ENCODE measurements at places on chromosomes 4 and X. TPM values are rescaled to one million over a fixed set of nuclear protein-coding genes. Genes with fewer than 3 reads are reported as not detected.

The IL15 gene
- 7.2 TPM for total RNA-seq

The IL3RA gene
- 13.1 TPM for total RNA-seq

The CENPVL3 gene
- total RNA-seq, result not detected

The TCEAL9 gene
- total RNA-seq, result not detected

The PCDH18 gene
- total RNA-seq, result not detected

The SMR3B gene
- not detected for total RNA-seq

The BST1 gene
- total RNA-seq, result 0.39 TPM

DNA sequence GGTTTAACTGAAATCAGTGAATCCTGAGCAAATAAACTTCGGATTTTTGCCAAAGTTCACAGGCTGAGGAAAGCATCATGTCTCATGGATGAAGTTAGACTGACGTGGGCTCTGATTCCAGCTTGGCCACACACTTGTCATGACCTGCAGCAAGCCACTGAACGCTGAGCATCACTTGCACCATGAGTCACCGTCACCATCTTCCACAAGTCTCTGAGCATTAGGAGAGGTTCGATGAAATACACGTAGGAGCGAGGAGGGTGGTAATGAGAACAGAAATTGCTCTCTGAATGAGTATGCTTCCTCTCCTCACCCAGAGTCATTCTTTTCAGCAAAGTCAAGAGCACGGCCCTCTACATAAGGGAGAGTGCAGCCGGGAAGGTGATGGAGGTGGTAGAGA lies 3.8 kb upstream of the TRIML2 start:
- DNase-seq, result no peak

DNA sequence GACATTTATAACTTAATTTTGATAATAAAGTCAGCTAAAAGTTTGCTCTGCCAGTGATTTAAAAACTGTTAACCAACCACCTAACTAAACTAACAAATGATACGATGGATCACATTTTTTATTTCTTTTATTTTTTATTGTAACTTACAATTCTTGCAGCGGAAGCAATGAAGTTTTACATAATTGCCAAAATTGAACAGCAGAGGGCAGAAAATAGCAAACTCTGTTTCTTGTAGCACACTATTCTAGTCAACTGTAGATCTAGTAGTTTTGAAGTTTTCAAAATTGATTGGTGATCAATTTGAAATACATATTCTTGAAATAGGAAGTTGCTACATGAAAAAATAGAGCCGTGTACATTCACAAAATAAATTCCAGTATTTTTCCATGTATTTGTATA lies 2.8 kb upstream of the GRIA2 start:
- DNase-seq, result no peak

GRCh38 chr4:89992744-89993143 lies 98.1 kb downstream of the MMRN1 start:
- no peak for DNase-seq

- DNase-seq, result no peak
These were observed 117.0 kb downstream of the CBLL2 start for GRCh38 chrX:22389556-22390179.

- no peak for DNase-seq
These were observed 38.9 kb upstream of the TLL1 start for GRCh38 chr4:165834116-165834515.

GRCh38 chr4:83631066-83631465 lies 95.2 kb downstream of the GPAT3 start:
- DNase-seq, result no peak

DNA sequence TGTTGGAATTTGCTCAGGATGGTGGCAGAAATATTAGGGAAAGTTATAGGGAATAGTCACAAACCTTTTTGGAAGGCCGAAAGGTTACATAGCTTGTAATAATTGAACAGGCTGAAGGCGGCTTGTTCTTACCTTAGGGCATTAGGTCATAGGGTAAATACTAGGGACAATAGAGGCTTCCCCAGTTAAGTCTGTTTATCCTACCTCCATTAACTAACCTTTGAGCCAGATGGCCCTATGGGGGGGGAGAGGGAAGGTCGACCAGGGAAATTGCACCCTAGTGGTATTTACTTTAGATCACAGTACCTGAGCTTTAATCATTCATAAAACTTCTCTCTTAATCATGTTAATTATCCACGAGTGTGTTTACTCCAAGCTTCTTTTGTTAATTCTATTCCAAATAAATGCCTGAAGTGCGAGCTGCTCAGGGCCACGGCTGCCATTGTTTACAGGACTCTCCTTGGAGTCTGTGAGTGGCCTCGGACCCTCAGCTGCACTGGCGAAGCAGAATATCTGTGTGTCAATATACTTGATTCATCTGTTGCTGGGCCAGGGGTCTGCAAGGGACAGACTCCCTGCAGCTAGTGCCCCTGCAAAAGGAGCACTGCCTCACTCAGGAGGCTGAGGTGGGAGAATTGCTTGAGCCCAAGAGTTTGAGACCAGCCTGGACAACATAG lies 22.9 kb downstream of the PAGE2 start:
- DNase-seq, result no peak

DNA sequence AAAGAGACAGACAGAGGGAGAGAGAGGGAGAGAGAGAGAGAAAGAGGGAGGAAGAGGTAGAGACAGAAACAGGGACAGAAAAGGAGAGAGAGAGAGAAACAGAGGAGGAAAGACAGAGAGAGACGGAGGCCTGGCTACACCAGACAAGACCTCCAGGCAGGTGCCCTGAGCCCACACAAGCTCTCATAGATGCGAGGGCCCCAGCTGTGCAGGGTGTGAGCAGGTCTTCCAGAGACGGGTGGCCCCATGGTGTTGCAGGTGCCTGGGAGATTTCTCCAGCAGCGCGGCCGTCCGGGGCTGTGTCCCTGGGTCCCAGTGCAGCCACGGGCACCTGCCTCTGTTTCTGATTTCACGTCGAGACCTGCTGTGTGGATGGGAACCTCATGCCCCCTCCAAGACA lies 253.0 kb downstream of the SHOX start:
- DNase-seq, result no peak

DNA sequence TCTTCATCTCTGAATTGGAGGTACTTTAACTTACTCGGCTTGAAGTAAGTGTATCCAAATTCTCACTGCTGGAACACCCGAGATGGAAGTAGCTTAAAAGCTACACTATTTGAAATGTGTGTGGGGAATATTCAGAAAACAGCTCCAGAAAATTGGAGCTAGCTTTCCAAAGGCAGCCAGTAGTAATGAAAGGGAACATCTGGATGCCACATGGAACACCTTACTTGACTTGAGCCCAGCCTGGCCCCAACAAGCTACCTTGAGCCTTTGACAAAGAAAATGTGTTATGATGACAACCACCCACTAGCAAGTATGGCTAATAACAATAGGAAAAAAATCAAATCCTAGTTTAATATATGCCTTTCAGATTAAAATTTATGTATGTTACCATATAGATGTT lies 161.5 kb downstream of the PRDM5 start:
- no peak for DNase-seq

- DNase-seq, result no peak
These were observed 213.2 kb upstream of the UGT8 start for GRCh38 chr4:114385195-114385985.

DNA sequence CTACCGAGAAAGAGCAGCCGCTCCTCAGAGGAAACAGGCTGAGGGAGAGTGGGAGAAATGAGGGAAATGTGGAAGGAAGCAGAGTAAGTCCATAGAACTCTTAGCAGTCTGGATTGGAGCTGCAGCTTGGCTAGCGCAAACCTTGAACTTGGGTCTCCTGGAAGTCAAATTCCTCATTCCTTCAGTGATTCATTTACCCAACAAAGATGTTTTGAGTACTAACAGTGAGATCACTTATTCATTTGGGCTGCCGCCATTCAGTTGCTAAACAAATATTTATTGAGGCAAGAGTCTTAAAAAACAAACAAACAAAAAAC lies 51.5 kb downstream of the SEL1L3 start:
- no peak for DNase-seq

GRCh38 chr4:163681208-163681821 lies 186.8 kb downstream of the TMA16 start:
- DNase-seq, result no peak

DNA sequence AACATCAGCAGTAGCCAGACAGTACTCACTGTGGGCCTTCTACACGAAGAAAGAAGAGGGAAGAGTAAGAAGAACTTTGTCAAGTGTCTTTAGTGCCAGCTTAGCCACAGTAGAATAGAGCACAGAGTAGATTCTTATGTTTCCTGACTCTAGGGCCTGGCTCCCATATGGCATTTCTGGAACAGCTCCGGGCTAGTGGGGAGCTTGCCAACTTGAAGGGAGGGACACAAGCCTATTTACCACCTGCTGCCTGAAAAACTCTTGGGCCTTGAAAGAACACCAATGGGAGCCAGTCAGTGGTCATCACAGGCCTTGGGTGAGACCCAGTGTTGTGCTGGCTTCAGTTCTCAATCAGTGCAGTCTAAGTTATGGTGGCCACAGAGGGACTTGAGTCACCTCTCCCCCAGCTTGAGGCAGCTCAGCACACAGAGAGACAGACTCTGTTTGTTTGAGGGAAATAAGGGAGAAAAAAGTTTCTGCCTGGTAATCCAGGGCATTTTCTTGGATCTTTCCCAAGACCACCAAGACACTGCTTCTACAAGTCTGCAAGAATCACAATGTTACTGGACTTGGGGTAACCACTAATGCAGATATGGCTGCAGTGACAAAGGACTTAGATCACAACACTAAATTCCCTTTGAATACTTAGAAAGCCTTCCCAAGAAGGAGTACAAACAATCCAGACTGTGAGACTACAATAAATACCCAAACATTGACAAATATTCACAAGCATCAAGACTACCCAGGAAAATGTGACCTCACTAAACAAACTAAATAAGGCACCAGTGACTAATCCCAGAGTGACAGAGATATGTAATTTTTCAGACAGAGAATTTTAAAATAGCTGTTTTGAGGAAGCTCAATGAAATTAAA lies 261.0 kb upstream of the NDST3 start:
- DNase-seq, result no peak

DNA sequence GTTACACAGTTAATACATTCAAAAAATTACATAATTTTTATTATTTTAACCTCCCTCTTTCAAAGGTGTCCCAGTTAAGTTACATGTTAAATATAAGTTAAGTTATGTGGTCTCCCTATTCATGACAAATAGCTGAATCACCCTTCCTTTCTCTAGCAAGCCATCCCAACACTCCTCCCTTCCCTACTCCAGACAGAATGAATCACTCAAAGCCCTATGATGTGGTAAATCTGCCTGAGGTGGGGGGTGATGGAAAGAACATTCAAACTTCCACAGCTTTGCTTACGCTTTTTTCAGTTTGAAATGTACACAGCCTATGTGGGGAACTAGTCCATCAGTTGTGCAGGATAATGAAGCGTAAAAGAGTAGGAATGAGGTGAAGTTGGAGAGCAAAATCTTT lies 90.2 kb downstream of the CXCL13 start:
- no peak for DNase-seq

Measured in natural killer cell treated with Interleukin-12 subunit alpha and Interleukin-12 subunit beta and Interleukin-15 and Interleukin-18, amount 100 ng/mL, for 72 hours (primary cell).